ENCODE measurements at places on chromosomes 2 and 18. TPM values are rescaled to one million over a fixed set of nuclear protein-coding genes. Genes with fewer than 3 reads are reported as not detected.

The KIDINS220 gene
- 76.8 TPM for total RNA-seq

The NETO1 gene
- total RNA-seq: 2.8 TPM

The SCG2 gene
- total RNA-seq: 5.2 TPM

The UGT1A6 gene
- 0.81 TPM for total RNA-seq

The SNTG2 gene
- 7.1 TPM for total RNA-seq

The PEX13 gene
- 51.5 TPM for total RNA-seq

The SPC25 gene
- 6.7 TPM for total RNA-seq

The AQP12B gene
- total RNA-seq: not detected

The AMER3 gene
- total RNA-seq: not detected

The OR6B3 gene
- total RNA-seq: not detected

The EFHD1 gene
- 17.5 TPM for total RNA-seq

The C1GALT1C1L gene
- total RNA-seq: 1.1 TPM

The RAB27B gene
- 0.40 TPM for total RNA-seq

All from thyroid gland (tissue), 4 donors.